ENCODE measurements at places on chromosomes 2 and 18.

DNA sequence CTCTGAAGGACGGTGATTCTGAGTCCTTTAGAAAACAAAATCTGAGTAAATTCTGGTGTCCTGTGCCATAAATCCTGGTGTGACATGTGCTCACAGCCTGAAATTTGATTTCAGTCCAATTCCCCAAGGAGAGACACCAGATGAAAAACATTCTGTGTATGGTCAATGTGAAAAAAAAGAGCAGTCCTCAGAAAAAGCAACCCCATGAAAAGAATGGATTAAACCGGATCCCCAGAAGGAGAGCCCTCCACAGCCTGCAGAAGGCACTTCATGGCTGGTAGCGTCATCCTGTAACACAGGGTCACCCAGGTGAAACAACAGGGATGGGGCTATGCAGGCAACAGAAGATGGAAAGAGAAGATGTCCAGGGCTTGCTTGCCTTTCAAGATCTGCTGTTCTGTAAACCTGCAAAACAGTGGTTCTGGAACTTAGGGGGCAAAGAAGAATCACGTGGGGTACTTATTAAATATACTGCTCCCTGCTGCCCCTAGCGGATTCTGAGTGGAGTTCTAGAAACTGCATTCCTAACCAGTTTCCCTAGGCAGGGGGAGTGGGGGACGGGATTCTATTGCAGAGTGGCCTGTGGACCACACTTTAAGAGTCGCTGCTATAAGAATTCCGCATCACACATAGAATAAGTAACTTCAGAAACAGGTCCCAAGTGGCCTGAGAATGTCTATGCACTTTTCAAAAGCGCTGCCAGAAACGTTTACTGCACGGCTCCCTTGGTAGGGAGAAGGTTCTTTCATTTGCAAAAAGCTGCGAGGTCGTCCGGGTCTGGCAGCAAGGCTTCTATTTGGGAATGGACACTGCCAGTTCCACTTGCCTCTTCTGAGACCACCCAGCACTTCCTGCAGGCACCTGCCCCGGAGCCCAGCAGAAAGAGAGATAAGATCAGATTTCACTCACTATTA, 118.9 kb upstream of the ARL5A start:
- DNase-seq, result no peak

DNA sequence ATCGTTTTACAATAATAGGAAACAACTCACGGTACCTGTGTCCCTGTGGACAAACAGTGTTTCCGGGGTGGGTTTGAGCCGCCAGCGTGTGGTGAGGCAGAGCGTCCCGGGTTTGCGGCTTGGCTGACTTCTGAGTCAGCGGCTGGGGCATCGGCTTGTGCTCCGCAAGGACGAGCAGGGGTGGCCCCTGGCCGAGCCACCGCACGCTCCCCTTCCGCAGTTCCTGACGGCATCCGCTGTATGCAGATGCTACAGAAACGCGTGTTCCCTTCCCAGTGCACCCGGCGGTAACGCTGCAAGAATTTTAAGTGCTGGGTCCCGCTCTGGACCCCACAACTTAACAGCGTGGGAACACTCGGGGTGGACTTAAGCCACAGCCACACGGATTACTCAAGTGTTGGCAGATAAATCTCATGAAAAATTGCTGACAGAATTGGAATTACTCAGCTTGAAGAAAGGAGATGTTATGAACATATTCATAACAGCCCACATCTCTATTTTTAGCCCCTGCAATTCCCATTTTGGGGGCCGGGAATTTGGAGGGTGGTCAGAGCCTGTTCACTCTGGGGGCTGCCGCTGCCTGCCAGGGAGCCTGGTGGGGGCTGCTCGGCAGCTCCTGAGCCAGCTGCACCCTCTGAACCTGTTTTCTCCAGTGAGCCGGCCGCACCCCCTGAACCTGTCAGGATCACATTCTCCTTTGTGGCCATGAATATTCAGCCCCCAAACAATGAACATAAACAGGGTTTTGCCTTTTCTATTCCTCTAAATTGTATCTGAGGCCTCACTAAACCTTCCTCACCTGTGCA, 12.6 kb upstream of the KCNG2 start:
- no peak for DNase-seq

DNA sequence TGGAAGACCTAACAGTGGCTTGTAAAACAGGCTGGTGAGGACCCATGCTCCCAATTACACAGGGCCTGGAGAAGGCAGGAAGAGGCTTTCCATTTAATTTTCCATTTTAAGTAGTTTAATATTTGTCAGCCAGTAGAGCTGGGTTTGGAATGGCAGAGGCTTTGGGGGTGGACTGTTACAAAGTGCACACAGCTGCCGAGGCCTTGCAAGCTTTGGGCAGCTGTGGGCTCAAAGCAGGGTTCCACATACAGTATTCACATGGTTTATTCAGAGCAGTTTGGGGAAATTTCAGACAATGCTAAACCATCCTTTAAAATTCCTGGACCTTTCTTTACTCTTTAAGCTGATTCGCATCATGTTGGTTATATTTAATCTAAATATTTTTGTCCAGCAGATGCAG, 132.6 kb downstream of the WDSUB1 start:
- DNase-seq, result no peak

DNA sequence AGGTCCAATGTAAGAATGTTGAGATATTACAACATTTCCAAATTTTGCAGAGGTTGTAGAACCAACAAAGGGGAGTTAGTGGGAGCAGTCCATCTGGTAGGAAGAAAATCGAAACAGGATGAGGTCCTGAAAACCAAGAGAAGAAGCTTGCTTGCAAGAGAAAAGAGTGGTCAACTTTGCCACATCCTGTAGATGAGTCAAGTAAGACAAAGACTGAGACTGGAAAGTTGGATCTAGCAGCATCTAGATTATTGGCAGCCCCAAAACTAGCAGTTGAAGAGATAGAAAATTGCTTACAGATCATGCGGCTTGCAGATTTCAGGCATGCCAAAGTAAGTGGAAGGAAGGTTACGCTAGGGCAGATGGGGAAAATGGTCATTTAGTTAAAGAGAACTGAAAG, 378.9 kb downstream of the GRB14 start:
- DNase-seq, result no peak

DNA sequence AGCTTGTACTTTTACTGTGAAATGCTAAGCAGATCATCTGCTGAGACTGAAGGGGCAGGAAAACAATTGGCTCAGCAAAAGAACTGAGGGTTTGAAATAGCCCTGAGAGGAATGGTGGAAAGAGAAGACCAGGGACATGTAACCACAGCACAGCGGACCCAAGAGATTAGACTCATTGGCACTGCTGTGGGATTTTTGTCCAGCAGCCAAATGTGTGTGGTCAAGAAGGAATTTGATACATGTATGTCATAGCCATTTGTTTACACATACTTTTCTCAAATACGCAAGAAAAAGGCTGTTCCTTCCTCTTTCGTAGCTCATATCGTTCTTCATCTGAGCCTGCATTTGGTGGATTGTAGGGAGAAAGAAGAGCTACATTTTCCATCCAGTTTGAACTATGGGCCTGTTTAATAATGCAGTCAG, 73.8 kb downstream of the TRABD2A start:
- DNase-seq, result no peak

DNA sequence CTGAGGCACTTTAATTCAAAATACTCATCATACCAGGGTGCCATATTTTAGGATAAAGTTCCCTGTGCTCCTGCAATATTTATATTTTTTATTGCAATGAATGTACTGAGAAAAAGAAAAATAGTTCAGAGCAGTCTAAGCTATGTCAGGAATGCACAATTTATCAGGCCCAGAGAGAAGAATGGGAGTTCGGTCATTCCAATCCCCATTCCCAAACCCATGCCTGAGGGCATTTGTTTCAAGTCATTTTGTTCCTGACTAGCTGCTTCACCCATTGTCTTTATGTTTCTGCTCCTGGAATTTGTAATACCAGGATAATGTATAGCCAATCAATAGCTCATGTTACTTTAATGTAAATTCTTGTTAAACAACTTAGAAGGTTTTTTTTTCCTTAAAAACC, 24.4 kb upstream of the FTCDNL1 start:
- no peak for DNase-seq

GRCh38 chr2:230174466-230174865, 45.3 kb downstream of the SP110 start:
- DNase-seq, result no peak

DNA sequence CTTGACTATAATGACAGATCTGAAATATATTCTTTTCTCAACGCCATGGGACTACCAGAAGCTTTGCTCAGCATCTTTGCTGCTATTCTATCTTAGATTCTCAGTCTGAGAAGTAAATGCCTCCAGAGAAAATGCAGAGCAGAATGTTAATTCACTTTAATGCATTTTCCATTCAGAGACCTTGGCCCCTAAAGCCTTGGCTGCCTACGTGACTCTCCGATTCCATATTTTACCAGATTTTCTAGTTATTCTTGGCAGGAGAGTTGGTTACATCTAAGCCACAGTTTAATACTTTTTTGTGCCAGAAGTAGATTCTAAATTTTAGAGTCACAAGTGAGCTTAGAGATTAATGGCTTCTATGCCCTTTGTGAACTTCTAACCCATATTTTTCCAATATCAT, 837.1 kb upstream of the POU3F3 start:
- no peak for DNase-seq

DNA sequence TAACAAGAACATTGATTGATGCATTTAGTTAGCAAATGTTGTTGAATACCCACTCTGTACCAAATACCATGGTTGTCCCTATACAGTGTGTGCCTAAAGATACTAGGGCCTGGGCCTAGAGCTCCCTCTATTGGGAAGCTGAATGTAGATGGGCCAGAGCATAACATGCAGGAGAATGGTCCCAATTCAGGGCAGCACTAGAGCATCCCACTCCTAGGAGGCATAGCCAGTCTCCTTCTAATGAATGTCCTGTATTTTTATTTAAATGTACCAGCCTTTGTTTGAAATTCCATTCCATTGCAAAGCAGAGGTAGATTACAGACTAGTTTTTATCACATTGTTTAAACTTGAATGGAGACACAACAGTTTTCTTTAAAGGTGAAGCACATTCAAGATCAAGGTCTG, 90.6 kb downstream of the FEZ2 start:
- DNase-seq, result no peak

DNA sequence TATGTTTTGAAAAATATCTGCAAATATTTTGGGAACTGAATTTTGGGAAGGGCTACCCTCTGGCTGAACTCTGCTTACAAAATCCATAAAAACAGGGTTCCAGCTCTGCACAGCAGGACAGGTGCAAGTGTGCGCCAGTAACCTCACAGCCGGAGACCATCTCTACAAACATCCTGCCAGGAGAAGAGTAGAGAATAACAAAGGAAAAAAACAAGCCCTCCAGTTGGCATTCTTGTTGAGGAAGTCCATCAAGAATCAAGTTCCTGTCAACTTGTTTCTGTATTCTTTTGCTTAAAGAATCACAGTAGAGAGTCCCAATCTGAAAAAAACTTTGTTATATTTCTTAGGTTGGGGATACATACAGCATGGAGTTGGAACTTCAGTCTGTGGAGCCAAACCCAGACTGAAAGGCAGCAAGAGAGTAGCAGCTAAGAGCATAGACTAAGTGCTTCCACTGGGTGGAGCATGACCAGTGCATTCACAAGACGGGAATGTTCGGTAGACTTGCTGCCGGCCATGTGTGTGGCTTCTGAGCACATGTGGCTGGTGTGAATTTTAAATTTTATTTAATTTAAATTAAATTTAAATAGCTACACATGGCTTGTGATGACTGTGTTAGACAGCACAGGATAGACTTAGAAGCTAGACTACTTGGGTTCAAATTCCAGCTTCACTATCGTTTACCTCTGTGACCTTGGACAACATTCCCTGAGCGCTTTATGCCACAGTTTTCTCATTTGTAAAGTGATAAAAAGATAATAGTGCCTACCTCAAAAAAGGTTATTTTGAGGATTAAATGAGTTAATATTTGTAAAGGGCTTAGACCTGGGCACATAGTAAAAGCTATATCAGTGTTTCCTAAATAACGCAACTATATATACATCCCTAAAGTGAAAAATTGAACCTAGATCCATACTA, 41.9 kb downstream of the SPTBN1 start:
- DNase-seq, result no peak
